GM12892 (cell line): ENCODE measurements at places on chromosomes 11 and 22.

- DNase-seq = no peak
Measured at GRCh38 chr11:106520146-106520912, 442.9 kb downstream of the AASDHPPT start.

GRCh38 chr22:37803639-37804351 is 3.9 kb upstream of the GCAT start:
- DNase-seq = no peak

GRCh38 chr11:2173761-2174160 is 2.1 kb upstream of the TH start:
- no peak for DNase-seq

- DNase-seq = no peak
Measured at GRCh38 chr11:58573451-58574104, 2.1 kb downstream of the LPXN start.

DNA sequence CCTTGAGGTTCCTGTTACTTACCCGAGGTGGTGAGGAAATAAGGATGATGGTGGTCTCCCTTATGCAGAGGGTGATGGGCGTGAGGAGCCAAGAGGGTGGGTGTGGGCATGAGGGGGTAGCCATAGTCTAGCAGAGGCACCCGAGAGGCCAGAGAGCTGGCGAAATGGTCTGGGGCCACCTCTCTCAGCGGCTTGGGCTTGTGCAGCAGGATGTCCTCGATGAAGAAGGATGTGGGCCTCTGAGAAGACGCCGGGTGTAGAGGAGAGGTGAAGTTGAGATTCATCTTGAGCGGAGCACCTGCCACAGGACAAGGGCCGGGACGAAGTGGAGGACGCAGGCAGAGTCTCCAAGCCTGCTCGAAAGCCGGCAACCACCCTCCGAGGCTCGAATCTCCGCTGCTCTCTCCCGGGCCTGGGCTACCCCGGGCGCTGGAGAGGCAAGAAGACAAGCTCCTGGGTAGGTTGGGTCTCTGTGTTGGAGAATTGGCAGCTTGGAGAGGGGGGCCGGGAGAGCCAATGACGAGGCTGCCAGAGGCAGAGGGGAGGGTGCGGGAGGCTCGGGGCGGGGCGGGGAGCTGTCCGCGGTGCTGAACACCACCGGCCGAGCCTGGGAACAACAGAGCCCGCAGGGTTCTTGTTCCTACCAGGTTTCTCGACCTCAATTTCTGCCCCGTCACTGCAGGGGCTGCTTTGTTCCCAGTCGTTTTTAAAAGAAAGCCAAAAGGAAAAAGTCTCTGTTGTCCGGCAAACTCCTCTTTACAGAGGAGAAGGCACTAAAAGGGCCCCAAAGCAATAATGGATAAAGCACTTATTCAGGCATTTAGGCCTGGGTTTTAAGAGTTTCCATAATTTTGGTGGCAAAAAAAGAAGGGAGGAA is at the start of gene BSX:
TSS of gene BSX (minus strand) at position 447 of the 877 bp plus-strand sequence. CDS start at position 284, 163 bp downstream.
- peak; percentile 33 for DNase-seq

DNA sequence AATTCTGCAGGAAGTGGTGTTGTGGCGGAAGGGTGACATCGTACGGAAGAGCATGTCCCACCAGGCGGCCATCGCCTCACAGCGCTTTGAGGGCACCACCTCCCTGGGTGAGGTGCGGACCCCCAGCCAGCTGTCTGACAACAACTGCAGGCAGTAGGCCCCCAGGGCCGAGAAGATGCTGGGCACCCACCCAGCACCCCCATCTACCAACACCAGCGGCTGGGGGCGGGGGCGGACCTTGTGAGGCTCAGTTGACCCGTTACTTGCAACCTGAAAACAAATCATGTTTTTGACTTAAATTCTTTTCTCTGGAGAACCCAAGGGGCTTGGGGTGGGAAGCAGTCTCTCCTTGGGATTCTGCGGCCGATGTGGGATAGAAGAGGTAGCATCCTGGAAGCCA is 7.7 kb downstream of the THYN1 start:
- no peak for DNase-seq

GRCh38 chr11:23765682-23766252 is 731.1 kb upstream of the LUZP2 start:
- DNase-seq = no peak

DNA sequence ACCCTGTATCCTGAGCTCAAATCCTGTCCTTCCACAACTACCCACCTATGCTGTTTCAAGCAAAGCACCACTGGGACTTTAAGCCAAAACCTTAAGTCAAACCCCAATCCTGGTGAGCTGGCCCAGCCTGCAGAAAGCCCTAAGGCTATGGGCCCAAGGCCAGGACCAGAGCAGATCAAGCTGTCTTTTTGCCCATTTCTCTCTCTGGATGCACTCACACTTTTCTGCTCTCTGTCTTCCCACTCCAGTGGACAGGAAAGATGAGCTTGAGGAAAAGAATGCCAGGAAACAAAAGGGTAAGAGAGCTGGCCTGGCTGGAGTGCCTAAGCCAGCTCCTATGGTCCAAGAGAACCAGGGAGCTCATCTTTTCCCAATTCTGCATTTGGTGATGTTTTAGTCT is 284.3 kb upstream of the ISX start:
- no peak for DNase-seq

DNA sequence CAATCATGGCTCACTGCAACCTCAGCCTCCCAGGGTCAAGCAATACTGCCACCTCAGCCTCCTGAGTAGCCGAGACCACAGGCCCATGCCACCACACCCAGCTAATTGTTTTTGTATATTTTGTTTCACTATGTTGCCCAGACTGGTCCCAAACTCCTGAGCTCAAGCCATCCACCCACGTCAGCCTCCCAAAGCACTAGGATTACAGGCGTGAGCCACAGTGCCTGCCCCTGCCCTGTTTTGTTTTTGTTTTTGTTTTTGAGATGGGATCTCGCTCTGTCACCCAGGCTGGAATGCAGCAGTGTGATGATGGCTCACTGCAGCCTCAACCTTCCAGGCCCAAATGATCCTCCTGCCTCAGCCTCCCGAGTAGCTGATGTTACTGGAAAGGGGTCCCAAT is 53.5 kb downstream of the TUG1 start:
- no peak for DNase-seq

DNA sequence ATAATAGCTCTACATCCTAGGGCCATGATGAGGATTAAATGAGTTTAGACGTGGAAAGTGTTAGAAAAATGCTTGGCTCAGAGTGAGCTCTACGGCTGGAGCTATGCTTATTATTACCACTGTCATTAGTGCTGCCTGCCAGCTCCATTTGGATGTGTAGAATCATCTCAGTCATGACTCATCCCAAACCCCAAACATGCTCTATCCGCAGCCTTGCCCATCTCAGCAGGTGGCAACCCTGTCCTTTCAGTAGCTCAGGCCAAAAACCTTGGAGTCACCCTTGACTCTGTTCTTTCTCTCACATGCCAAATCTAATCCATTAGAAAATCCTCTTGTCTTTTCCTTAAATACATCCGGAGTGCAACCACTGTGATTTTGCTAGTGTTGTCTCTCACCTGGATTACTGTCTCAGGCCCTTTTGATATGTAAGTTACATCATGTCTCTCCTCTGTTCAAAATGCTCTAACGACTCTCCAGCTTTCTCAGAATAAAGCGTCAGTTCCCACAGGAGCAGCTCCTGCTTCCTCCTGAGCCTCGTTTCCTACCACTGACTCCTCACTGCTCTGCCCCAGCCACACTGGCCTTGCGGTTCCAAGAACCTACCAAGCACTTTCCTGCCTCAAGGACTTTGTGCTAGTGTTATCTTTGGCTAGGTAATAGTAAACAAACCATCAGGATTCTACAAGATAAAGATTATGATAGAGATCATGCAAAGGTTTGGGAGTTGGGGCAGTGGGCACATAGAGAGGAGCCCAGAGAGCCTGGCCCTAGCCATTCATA is 10.5 kb upstream of the CHRM1 start:
- DNase-seq = no peak

DNA sequence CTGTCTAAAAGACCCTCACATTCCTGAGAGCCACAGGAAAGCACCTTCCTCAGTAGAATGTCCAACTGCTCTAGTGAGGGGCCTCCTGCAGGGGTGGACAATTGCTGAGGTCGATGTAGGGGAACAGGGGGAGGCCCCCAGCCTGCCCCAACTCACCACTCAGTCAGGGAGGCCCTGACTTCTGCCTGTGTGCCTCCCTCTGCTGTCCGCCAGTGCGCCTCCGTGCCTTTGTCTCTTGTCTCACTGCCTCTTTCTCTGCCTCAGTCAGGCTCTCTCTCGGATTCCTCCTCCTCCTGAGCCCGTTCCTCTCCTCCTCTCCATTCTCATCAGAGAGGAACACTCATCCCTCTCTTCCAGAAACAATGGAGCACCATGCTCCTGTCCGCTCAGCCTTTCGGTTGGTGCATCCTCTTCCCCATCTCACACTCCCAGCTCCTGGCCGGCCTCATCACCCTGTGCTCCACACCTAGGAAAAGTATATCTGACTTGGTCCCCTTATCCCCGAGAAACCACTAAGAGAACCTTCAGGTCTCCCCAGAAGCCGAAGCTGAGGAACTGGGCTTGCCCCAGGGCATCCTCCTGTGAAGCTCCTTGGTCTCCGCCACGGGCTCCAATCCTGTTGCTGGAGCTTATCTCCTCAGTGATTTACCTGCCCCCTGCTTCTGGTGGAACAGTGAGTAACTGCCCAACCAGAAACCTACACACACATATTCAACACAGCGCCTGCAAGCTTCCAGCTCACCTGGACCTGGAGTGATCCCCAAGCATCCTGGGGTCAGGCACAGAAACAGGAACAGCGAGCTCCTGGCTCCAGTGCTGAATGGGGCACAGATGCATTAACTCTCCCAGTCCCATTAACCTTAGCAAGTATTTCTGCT is 2.3 kb downstream of the B3GAT1 start:
- no peak for DNase-seq

- no peak for DNase-seq
Measured at GRCh38 chr11:115334932-115335788, 169.1 kb downstream of the CADM1 start.

- no peak for DNase-seq
Measured at GRCh38 chr11:109730669-109731068, 308.7 kb downstream of the C11orf87 start.

DNA sequence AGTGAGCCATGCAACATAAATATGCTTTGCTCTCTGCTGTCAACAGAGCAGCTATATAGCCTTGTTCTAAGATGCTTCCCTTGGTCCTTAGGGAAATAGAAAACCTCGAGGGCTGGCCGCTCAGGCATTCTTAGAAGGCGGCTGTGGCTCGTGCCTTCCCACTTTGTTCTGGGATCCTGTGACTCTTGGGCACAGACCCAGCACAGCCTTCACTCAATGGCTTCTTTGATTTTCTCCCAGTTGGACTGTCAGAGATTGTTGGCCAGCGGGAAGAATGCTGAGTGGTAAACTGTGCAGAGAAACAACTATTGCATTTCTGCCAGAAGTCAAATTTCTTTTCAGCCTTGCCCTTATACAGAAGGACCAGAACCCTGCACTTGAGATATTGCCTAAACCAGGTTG is 9.5 kb upstream of the MICAL2 start:
- no peak for DNase-seq

GRCh38 chr11:78742430-78742829 is 167.8 kb upstream of the NARS2 start:
- no peak for DNase-seq

DNA sequence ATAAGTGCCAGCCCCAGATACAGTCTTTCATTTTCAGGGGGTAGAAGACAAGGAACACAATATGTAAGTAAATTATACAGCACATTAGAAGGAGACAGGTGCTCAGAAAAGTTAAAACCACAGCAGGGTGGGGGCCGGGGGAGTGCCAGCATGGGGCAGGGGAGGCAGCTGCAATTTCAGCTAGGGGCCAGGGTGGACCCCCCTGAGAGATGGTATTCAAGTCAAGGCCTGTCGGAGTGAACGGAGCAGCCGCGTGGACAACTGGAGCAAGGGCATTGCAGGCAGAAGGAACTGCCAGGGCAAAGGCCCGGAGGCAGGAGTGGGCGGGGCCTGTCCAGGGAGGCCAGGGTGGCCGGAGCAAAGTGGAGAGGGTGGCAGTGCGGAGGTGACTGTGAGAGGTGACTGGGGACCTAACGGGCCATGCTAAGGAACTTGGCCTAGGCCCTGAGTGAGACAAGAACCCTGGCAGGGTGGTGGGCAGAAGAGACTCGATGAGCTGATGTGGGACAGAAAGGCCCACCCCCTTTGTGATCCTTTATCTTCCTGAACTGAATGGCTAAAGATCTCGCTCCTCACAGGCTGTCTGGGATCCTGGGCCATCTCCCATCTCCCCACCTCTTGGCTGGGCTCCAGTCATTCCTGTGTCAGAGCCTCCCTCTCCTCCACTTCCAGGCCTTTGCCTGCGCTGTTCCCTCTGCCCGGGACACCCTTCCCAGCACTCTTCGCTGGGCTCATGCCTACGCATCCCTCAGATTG is 22.4 kb upstream of the FLRT1 start:
- DNase-seq = no peak

DNA sequence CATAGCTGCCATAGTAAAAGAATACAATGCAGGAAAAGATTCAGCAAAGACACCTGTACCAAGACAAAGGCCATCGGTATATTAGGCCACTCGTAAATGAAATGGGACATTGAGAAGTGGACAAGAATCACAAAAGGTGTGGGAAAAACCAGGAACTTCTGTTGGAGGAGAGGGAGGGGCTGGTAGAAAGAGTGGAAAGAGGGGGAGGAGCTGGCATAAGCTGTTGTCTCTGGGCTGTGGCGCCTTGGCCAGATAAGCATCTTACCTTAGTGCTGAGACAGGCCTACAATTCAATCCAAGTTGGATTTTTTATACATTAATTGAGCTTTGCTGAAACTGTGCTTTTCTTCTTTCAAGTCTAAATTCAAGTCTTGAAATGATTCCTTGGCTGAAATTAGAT is 37.1 kb downstream of the ZNF202 start:
- no peak for DNase-seq

DNA sequence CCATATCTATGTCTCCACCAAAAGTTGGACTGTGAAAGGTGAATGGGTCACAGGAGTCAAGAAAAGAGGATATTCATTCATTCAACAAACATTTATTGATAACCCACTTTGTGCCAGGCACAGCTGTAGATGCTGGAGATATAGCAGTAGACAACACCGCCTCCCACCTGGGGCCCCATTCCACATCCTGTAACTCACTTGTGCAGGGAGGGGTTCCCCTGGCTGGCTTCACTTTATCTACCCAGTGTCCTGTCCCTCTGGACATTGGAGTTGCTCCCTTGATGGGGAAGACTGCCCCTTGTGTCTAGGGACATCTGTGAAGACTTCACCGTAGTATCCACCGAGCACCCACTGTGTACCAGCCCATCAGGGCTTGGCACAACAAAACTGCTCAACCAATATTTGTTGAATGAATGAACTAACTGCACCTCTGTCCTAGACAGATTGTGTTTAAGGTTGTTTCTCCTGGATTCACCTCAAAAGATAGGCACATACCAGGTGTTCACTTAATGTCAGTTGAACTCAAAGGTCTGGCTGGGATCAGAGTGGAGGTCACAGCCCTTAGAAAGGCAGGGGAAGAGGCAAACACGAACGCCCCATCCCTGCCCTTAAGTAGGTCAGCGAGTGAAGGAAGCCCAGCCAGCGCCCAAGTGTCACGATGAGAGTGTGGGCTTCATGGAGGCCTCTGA is 1.4 kb upstream of the OVOL1 start:
- DNase-seq = peak; percentile 12

DNA sequence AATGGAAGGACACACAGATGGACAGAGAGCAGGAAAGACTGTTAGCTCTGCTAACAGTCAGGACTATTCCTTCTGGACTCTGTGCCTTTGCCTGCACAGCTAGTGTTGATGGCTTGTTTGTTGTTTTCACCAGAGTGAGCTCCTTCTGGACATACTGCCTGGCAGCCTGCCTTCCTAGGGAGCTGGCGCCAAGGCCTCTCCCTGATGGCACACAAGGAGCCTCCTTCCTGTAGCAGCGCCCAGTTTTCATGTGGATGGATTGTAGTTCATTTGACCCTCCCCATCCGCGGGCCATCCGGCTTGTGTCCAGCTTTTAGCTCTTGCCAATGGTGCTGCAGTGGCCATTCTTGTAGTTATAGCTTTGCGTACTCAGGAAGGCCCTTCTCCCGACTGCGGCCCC is 16.6 kb upstream of the BCR start:
- no peak for DNase-seq
